ENCODE measurements at places on chromosomes 5 and 9.
A peak's percentile ranks its signal among the peaks of the same experiment; 100 is the strongest.

- DNase-seq: no peak
These were observed 391.1 kb downstream of the ARHGEF28 start for GRCh38 chr5:74017112-74017511.

- DNase-seq: no peak
These were observed 32.1 kb downstream of the KCTD16 start for GRCh38 chr5:144202726-144203125.

DNA sequence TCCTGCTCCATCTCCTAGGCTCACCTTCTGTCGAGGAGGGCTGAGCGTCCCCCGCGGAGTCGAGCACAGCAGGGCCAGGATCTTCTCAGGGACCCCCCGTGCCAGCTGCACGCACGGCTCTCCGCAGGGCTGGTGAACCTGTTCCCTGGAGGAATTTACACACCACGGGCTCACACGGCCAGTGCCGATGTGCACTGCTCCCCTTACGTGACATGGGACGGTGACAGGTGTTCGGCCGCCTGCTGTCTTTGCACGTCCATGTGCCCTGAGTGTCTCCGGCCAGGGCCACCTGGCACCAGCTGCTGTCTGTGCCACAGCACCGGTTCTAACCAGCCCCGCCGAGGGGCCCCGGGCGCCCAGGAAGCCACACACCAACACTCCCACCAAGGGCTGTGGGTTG, 8.7 kb upstream of the AGPAT2 start:
- DNase-seq: no peak

- peak; percentile 73 for DNase-seq
These were observed 87.5 kb downstream of the SECISBP2 start for GRCh38 chr9:89405826-89406225.

GRCh38 chr9:124831642-124832364, 21.5 kb upstream of the WDR38 start:
- peak; percentile 90 for DNase-seq

- no peak for DNase-seq
These were observed 264.4 kb upstream of the MSX2 start for GRCh38 chr5:174459832-174460448.

Measured in Right ventricle myocardium superior (tissue), 1 donor.